ENCODE measurements at places on chromosomes 11 and 22.

DNA sequence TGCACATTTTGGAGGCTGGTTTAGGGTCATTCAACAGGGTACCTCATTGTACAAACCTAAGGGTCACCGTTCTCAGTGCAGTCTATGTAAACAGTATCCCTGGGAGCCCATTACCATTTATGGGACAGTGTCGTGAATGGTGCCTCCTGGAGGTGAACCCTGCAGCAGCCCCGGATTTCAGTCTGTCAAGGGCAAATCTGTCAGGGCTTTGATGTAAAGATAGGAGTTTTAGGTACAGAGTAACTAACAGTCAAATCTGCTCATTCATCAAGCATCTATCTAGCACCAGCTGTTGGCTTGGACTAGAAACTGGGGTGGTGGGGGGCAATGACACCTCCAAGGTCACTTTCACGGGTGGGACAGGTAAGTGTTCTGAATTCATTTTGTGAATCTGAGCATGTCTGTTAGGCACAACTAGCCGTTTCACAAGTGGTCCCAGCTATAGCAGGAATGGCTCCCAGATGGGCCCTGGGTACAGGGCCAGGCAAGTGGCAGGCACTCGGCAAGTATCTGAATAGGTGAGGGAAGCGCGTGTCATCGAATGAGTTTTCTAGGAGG lies 63.6 kb downstream of the PARVG start:
- no peak for DNase-seq

DNA sequence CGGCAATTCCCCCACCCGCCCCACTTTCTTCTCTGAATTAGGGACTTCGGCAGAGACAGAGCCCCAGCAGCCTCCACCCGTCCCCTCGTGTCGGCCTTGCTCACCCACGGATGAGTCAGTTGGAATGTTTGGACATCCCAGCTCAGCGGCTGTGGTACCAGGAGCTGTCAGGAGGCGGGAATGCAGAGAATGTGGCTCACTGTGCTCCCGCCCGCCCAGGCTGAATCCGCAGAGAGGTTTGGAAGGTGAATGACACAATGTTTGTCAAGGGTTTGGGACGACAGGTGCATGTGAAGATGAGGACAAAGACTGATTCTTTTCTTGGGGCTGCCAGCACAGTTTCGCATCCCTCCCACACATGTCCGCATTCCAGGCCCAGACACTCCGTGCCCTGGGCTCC lies 39.6 kb downstream of the LIF start:
- peak; percentile 33 for DNase-seq

GRCh38 chr11:91880660-91881059 lies 344.0 kb upstream of the FAT3 start:
- DNase-seq: no peak

DNA sequence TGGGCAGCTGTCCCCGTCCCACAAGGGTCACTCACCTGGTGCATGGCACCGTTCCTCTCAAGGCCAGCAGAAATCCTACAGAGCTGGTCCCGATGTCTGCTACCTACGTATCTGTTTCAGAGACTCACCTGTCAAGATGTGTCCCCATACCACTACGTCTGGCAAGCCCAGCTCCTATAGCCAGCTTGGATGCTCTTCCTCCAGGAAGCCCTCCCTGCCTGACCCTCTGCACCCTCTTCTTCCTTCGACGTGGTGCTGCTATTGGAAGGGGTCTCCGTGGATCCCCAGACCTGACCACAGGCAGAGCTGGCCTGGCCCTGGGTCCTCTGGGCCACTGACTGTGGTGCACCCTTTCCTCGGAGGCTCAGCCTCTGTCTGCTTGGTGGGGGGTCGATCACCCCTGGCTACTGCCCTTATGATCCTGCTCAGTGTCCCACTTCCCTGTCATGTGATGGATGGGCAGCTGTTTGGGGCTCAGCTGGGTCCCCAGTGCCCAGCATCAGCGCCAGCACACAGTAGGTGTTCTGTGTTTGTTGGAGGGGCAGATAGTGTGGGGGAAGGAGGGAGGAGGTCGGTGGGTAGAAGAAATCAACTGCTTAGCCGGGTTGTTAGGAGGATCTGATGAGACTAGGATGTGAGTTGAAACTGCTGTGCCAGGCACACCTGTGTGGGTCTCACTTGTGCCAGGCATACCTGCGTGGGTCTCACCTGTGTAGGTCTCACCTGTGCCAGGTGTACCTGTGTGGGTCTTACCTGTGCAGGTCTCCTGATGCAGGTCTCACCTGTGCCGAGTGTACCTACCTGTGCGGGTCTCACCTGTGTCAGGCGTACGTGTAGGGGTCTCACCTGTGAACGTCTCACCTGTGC lies 21.7 kb upstream of the ARHGAP8 start:
- DNase-seq: no peak

DNA sequence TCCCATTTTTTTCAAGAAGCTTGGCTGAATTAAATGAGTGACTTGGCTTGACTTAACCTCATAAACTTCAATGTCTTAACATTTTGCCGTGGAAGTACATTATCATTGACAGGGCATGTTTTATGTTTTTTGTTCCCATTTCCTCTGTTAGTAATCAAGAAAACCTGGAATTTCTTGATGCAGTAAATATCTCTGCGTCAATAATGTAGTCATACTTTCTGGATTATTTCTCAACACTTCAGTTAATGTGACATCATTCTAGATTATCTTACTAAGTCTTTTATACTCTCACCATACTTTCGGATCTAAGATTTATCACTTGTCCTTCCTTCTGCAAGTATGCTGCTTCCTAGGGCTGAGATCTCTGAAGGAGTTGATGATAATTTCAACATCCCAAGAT lies 58.6 kb upstream of the PGR start:
- DNase-seq: no peak

DNA sequence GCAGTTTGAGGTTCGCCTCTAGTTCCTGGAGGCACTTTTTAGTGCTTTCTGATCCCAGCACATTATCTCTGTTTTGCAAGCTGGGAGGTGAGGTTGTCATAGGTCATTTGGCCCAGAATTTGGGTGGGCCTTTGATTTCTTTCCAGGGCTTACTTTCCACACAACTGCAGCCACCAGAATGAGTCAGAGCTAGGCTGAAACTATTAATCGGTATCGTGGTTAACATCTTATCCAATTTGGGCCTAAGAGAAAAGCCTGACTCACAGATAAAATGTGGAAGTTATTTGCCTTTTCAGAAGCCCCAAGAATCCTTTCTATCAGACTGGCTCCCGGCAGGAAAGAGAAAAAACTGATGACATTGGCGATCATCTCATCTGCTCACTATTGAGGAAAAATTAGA lies 166.4 kb downstream of the KIRREL3 start:
- DNase-seq: no peak

DNA sequence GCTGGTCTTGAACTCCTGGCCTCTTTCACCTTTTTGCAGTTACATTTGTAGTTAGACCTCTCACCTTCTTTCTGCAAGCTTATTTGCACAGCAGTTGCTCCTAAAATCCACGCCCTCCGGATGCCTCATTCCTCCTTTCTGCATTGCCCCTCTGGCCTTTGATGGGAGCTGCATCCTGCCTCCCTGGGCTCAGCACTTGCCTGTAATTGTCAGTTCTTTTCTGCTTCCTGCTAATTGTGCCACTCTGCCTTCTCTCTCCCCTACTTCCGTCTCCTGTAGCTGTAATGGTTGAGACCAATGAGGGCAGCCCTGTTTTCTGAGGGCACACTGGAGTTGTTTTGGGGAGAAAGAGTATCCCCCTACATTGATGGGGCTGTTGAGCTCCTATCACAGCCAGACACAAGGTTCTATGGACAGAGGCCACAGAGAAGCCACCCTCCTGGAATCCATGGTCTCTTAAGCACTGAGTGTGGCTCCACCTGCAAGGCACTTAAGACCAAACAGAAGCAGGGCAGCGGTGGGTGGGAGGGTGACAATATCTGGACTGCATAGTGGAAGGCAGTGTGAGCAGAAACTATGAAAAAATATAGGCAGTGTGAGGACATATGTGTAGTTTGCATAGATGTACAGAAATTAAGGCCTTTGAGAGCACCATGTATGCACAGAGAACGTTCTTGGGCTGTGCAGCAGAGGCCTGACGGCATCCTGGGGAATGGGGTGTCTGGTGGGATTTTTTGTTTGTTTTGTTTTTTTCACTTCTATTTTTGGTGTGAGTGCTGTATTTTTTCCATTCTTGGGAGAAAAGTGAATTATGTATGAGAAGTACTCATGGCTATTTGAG lies 30.5 kb downstream of the YDJC start:
- DNase-seq: no peak

GRCh38 chr11:128939591-128939990 lies 3.1 kb downstream of the TP53AIP1 start:
- no peak for DNase-seq

DNA sequence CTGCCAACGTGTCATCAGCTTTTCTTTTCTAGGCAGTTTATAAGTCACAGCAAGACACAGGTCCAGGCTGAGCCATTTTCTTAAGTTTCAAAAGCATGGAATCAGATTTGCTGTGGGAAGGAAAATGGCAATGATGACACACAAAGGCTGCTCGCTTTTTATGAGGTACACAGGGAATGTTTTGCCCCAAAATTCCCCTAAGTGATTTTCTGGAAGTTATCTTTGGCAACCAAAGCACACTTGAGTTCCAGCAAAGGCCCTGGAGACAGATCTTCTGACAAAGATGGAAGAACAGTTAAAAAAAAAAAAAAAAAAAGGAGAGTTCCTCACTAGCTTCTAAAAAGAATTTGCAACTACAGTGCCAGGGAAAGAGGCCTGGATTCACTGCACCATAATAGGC lies 260.8 kb downstream of the LARGE1 start:
- no peak for DNase-seq

- DNase-seq: no peak
Observed at GRCh38 chr11:63621071-63621470, 6.8 kb upstream of the PLAAT3 start.

DNA sequence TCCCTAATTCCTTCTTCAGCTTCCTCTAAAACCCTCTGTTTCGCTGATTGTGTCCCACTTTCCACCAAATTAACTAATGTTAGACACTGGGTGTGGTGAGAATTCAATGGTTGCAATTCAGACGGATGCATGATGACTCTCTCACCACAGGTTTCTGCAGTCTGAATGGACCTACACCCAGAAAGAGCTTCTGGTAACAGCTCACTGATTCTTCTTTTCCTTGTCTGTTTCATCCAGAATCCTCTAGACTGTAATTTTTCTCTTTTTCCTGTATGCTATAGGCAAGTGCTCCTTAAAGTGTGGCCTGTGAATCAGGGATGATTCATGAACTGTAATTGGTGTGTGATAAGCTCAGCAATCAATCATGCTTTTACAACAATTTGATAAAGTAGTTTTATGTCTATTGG lies 18.1 kb downstream of the MMP10 start:
- no peak for DNase-seq

- DNase-seq: no peak
Observed at GRCh38 chr11:79971255-79971654, 530.4 kb upstream of the TENM4 start.

- no peak for DNase-seq
Observed at GRCh38 chr22:38069372-38070249, 12.4 kb downstream of the PICK1 start.

- DNase-seq: no peak
Observed at GRCh38 chr11:85236211-85236610, 390.9 kb downstream of the DLG2 start.

DNA sequence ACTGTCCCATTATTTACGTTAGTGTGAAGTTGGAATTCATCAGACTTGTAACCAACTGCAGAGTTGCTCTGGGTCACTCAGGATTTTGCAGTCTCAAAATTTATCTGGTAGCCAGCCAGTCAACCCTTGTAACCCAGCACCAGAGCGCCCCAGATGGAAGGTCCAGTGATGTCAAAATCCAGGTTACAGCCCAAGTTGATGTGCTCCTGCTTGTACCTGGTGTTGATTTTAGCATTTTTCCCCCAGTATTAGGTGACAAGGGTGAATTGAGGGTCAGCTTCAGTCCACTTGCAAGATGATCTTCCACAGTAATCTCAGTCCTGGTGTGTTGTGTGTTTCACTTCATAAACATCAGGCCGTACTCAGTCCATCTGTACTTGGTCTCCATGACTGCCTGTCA lies 7.5 kb downstream of the TIMM10B start:
- DNase-seq: no peak

DNA sequence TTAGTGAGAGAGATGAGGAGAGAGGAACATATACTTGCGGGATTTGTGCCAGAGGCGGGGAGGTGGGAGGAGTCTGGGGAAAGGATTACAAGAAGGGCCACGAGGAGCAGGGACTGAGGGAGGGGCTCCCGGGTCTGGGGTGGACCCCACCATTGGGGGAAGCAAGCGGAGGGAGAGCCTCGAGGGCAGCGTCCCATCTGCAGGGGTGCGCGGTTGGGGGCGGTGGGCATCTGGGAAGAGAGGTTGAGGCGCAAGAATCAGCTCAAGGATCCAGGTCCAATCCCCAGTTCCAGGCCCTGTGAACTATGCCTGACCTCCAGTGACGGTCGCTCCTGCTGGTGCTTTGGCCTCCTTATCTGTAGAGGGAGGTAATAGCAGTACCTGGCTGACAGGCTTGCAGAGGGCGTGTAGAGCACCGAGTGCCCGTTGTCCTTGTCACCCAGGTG lies 38.0 kb downstream of the ADAMTS15 start:
- no peak for DNase-seq

DNA sequence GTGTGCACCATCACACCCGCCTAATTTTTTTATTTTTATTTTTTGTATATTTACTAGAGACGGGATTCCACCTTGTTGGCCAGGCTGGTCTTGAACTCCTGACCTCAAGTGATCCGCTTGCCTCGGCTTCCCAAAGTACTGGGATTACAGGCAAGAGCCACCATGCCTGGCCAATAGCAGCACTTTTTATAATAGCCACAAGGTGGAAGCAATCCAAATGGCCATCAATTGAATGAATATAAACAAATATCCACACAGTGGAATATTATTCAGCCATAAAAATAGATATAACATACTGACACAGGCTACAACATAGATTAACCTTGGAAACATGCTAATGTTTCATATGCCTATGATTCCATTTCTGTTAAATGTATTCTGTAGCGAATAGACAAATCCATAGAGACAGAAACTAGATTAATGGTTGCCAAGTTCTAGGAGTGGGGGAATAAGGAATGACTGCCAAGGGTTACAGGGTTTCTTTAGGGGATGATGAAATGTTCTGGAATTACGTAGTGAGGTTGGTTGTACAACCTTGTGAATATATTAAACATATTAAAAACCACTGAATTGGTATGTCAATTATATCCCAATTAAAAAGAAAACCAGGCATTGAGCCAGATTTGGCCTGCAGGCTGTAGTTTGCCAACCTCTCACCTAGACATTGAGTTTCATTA lies 4.8 kb downstream of the VPS51 start:
- no peak for DNase-seq

- DNase-seq: no peak
Observed at GRCh38 chr11:117725048-117725734, 71.8 kb downstream of the DSCAML1 start.

DNA sequence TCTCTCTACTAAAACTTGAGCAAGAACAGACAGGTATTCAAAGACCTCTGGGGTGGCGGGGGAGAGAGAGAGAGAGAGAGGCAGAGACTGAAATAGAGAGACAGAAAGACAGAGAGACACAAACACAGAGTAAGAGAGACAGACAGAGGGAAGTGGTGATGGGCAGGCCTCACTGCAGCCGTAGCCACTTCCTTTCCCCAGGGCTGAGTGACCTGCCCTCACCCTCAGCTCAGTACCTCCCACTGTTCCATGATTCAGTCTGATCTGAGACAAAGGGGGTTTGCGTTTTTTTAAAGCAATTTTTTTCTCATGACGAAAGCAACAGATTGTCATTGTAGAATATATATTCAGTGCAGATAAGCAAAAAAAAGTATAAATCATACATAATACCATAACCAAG lies 607.9 kb upstream of the B3GAT1 start:
- no peak for DNase-seq

- DNase-seq: no peak
Observed at GRCh38 chr22:45507798-45508197, 5.1 kb downstream of the FBLN1 start.

GRCh38 chr22:21984793-21985192 lies 2.2 kb upstream of the TOP3B start:
- DNase-seq: no peak
